Progenitor cell of endocrine pancreas (in vitro differentiated cells): ENCODE measurements at places on chromosomes 16 and 17. TPM values are rescaled to one million over a fixed set of nuclear protein-coding genes. Genes with fewer than 3 reads are reported as not detected.

GRCh38 chr16:75627851-75628250 is 4.8 kb upstream of the ADAT1 start:
- H3K36me3 ChIP-seq = peaks cover 35% of the 10 kb centered on the region
- H3K27ac ChIP-seq = no peak overlapping the region
- no peaks in the 10 kb centered on the region for H3K27me3 ChIP-seq

- no peak overlapping the region for H3K27ac ChIP-seq
- no peak for DNase-seq
- H3K4me1 ChIP-seq = peaks cover 3% of the 10 kb centered on the region
- peaks cover 70% of the 10 kb centered on the region for H3K27me3 ChIP-seq
These were observed 24.4 kb downstream of the TBX4 start for GRCh38 chr17:61476476-61477203.

DNA sequence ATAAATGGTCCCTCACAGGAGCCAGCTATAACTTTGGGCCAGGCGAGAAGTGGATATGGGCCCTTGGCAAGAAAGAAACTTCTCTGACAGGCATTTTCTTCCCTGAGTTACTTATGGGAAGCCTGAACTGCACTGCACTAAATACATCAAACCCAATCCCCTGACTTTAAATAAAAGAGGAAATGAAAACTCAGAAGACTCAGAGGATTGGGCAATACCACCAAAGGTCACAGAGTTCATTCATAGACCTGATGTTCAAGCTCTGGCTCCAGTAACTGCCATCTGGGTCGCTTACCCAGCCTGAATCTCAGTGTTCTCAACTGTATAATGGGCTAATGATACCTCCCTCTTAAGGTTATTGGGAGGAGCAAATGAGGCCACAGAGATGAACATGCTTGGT is 815 bp downstream of the KRT35 start:
- H3K27me3 ChIP-seq = peaks cover 8% of the 10 kb centered on the region
- no peaks in the 10 kb centered on the region for H3K36me3 ChIP-seq
- peaks cover 15% of the 10 kb centered on the region for H3K4me1 ChIP-seq

DNA sequence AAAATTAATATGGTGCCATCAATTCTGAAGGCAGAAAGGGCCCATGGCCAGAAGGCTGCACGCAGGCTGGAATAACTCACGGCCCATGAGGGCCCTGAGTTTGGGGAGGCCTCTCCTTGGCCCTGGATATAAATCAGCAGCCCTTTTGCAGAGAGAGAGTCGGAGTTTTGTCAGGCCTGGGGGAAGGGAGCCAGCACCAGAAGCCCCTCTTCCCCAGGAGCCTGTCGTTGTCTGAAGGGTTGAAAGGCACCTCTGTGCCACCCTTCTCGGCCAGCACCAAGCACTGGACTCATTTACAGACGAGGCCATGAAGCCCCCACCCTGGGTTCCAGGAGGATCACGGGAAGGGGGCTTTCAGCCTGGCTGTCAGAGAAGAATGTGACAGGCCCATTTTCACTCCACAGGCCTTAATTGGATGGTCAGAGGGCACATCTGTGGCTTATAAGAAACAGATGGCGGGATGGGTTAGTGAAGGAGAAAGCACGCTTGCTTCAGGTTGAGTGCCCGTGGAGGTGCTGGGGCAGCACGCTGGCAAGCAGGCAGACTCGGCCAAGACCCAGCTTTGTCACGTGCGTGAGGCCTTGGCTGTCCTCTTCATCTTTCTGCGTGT is 140.6 kb downstream of the CLEC16A start:
- H3K27me3 ChIP-seq = no peaks in the 10 kb centered on the region
- no peak for DNase-seq
- H3K4me3 ChIP-seq = no peak overlapping the region
- H3K36me3 ChIP-seq = peaks cover 2% of the 10 kb centered on the region
- H3K27ac ChIP-seq = no peak overlapping the region

DNA sequence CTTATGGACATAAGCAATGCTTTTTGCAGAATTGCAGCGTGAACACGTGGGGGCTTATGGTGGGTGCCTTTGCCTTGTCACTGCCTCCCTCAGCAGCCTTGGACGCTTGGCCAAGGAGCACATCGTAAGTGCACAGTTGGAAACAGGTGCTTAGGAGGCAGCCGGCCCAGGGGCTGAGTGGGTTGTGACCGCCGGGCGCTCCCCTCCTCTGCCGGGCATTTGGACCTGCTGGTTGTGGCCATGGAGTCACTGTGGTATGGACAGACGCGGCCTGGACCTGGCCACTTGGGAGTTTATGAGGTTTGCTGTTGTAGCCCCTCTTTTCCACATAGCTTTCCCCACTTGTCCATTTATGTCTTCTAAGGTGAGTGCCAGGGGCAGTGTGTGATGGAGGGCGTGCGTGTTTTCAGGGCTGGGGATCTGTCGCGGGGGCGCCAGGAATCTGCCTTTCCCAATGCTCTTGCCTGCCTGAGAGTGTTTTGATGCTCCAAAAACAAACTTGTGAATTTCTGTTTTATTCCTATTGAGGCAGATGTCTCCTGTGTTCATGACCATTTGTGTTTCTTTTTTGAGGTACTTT is 49.2 kb downstream of the PDPK1 start:
- no peaks in the 10 kb centered on the region for H3K27me3 ChIP-seq
- H3K27ac ChIP-seq = no peak overlapping the region
- H3K4me1 ChIP-seq = no peaks in the 10 kb centered on the region

- no peak overlapping the region for H3K4me3 ChIP-seq
- H3K27me3 ChIP-seq = peaks cover 27% of the 10 kb centered on the region
These were observed 5.9 kb downstream of the ADAD2 start for GRCh38 chr16:84196727-84197394.

DNA sequence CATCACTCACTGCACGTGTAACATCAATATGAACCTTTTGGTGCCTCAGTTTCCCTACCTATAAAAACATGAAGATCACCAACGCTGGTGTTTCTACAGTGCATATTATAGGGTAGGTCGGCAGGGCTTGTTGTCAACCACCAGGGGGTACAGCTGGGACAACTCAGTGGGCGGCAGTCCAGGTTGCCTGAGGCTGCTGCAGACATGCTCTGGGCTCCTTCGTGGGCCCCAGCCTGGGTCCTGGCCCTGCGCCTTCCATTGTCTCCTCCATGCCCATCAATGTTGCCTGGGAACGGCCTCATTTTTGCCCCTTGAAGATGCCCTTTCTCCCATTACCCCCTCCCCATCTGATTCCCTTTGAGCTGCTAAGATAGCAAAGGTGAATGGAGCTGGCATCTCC is 89.8 kb downstream of the GSG1L start:
- no peaks in the 10 kb centered on the region for H3K36me3 ChIP-seq
- no peaks in the 10 kb centered on the region for H3K4me1 ChIP-seq
- H3K27ac ChIP-seq = no peak overlapping the region
- peaks cover 36% of the 10 kb centered on the region for H3K27me3 ChIP-seq
- H3K4me3 ChIP-seq = no peak overlapping the region

The PYY gene
- 0.84 and 1.1 TPM in 2 replicates for total RNA-seq

The GDPD3 gene
- total RNA-seq = 13.3 and 13.8 TPM in 2 replicates

The KIF18B gene
- 27.7 and 32.2 TPM in 2 replicates for total RNA-seq

The KRT17 gene
- total RNA-seq = 0.22 and 0.46 TPM in 2 replicates

The SPEM1 gene
- not detected in 2 replicates for total RNA-seq

The SMIM36 gene
- not detected in 2 replicates for total RNA-seq
